ENCODE measurements at places on chromosomes 12 and 14.

- no peak for DNase-seq
Measured at GRCh38 chr12:114341635-114342034, 64.3 kb downstream of the TBX5 start.

GRCh38 chr12:122865268-122866231 lies 30.3 kb downstream of the HIP1R start:
- DNase-seq = no peak

DNA sequence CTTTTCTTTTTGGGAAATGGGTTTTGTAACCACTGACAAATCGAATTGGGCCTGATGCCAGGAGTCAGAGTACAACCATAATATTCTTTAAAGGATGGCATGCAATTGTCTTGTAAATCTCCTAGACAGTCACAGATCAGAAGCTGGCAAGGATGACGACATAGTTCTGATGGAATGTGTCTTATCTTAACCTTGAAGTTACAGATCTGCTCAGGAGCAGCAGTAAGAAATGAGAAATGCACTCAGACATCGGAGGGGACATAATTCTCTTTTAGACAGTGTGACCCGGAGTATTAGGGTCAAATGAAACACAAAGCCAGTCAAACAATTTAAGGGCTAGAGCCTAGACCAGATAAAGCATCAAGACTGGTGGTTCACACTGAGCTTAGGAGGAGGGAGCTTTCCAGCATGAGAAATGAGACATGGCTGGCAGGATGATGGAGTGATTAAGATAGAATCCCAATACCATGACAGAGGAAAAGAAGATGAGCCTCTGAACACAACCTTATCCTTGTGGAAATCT lies 17.5 kb downstream of the CBX5 start:
- DNase-seq = peak; percentile 75

DNA sequence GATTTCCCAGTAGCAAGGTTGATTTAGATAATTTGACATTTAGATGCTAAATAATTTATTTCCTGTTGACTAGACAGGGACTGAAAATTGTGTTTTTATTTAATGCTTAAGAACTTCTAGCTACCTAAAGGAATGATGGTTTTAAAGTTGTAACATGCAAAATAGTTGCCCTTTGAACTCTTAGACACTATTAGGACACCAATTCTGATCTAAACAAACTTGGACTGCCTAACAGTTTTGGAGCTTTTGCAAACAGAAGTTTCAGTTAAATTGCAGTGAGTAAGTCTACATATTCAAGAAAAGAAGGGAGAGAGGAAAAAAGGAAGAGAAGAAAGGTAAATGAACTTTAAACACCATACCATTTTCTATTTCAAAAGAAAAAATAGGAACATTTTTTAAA lies 189.3 kb upstream of the GARIN2 start:
- DNase-seq = no peak

DNA sequence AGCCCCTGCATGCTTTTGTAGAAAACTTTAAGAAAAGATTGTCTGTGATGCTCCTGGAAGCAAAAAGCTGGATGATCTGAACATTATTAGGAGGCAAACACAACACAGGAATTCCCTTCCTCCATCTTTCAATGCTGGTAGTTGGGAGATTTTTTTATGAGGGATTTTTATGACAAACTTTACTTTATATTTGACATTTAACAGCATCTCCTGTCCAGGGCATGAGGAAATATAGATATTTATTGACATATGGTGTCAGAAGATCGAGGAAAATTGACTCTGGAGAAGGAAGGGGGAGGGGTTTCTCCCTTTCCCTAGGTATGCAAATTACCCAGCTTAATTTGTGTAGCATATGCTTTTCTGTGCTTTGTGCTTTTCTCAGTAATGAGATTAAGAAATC lies 37.8 kb upstream of the CISTR start:
- DNase-seq = no peak
